ENCODE measurements at places on chromosomes 5 and 9.

- DNase-seq = no peak
These were observed 123.5 kb downstream of the CTNND2 start for GRCh38 chr5:11780641-11781345.

- DNase-seq = no peak
These were observed 166.2 kb upstream of the ACO1 start for GRCh38 chr9:32218100-32218767.

- DNase-seq = peak; percentile 48
These were observed 3.1 kb upstream of the GNPDA1 start for GRCh38 chr5:142015781-142016533.

DNA sequence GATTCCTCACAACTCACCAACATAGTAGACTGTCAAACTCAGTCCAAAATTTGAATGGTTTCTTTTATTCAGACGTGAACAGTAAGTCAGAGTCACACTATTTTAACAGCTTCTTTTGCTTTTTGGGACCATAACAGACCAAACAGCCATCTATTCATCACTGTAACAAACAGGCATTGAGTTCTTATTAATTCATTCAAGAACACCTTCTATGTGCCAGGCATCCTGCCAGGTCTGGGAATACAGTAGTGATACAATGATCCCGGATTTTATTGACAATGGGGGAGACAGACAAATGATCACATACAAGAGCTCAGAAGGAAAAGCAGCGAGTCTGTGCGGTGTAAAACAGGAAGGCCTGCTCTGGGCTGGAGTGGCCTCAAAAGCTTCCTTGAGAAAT, 153.3 kb upstream of the ERCC6L2 start:
- no peak for DNase-seq

GRCh38 chr9:77512876-77513275, 135.2 kb downstream of the GNA14 start:
- DNase-seq = no peak

All from fibroblast of skin of right biceps (primary cell).